Iris pigment epithelial cell (primary cell): ENCODE measurements at places on chromosomes 16 and 17.
A peak's percentile ranks its signal among the peaks of the same experiment; 100 is the strongest.

- DNase-seq = no peak
Observed at GRCh38 chr17:49633250-49633649, 44.6 kb downstream of the SPOP start.

DNA sequence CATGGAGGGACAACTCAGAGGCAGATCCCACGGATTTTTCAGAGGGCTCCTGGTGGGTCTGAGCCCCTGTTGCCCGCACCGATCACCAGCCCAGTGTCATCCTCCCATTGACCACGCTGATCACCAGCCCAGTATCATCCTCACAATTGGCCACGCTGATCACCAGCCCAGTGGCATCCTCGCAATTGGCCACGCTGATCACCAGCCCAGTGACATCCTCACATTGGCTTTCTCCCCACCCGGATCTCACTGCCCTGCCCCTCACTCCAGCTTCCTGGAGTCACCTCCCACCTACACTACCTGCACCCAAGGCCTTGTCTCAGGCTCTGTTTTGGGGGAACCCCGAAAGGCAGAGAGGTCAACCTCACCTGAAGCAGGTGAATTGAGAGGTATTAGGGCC, 358.2 kb upstream of the TNRC6C start:
- no peak for DNase-seq

GRCh38 chr16:75105306-75106061, 11.1 kb downstream of the LDHD start:
- DNase-seq = peak; percentile 36

DNA sequence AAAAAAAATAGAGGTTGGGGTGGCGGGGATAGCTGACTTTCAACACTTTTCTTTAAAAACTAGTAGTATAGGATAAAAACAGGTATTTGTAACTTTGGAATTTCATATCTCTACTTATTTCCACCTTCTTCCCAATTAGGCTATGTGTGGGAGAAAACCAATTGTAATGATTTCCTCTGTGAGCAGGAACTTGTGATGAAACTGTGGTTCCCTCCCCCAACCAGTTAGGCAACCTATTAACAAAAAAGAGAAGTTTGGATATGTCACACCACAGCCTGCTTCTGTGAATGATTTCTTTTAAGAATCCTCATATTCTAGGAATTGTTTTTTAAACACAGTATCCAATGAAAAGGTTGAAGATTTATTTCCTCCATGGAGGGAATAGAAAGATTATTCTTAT, 1.9 kb downstream of the IGSF6 start:
- peak; percentile 38 for DNase-seq

GRCh38 chr17:42171831-42172230, 9.1 kb downstream of the KCNH4 start:
- no peak for DNase-seq

GRCh38 chr17:57819285-57819684, 30.6 kb downstream of the MRPS23 start:
- DNase-seq = no peak

GRCh38 chr16:78102865-78103264, 3.4 kb downstream of the WWOX start:
- no peak for DNase-seq

DNA sequence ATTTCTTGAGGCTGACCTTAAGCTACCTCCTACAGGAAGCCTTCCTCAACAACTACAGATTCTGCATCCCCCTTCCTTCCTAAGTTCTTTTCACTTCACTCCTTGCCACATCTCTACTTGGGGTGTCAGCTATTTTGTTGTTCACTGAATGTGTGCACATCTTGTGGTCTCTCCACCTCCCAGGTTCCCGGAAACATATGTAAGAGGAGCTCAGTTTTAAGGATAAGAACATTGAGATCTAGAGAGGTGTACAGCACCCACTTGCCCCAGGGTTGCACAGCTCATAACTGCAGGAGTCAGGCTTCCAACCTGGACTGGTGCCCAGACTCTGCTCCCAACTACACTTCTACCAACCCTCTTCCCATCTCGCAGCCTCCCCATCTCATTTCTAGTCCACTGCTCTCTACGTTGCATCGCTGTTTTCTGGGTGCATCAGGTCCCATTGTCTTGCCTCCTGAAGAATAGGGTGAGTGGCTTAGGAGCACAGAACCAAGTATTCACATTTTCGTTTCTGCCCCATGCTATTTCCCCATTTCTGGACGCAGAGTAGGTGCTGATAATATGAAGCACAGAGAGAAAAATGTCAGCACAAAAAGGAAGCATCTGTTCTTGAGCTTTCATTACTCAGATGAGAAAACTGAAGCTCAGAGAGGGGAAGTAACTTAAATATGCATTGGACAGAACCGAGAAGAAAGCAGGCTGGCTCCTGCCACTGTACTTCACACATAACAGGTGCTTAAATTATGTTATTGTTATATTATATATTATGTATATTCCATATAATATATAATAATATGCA, 292.0 kb upstream of the CCL2 start:
- DNase-seq = no peak

GRCh38 chr16:71843572-71843971, 2.2 kb upstream of the ATXN1L start:
- no peak for DNase-seq

GRCh38 chr16:74718140-74718539, 17.5 kb upstream of the MLKL start:
- no peak for DNase-seq

DNA sequence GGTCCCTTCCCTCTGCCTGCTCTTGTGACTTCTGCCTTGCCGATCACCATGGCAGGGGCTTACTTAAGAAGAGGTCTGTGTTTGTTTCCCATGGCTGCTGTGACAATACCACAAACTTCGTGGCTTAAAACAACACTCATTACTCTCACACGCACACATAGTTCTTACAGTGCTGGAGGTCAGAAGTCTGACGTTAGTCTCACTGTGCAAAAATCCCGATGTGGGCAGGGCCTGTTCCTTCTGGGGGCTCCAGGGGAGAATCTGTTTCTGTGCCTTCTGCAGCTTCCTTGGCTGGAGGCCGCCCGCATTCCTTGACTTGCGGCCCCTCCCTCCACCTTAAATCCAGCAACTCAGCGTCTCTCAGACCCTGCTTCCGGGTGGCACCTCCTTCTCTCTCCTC, 249.2 kb upstream of the GSE1 start:
- no peak for DNase-seq

GRCh38 chr17:77942112-77942988, 16.2 kb upstream of the TNRC6C start:
- DNase-seq = no peak

- DNase-seq = no peak
Observed at GRCh38 chr17:62892061-62892675, 73.9 kb upstream of the TANC2 start.

DNA sequence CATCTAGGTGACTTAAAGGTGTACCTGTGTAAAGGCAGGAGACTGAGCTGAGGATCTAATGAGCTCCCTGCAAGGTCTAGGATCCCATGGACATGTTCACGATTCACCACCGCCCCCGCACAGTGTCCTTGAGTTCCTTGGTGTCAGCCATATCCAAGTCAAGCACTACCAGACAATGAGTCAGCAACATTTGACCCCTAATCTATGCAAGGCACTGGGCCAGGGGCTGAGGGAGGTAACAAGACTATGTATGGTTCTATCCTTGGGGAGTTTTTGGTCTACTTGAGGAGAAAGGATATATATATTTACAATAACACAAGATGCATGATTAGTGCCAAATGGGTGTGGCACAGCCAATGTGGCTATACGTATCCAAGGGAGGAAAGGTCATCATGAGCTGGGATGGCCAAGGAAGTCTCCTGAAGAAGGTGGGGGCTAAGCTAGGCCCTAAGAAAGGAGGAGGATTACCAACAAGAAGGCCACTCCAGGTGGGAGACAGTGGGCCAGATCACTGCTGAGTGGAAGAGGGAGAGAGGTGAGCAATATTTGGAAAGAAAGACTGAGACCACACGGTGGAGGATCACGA, 35.0 kb downstream of the ITGB3 start:
- peak; percentile 79 for DNase-seq

GRCh38 chr17:6498356-6498755, 54.1 kb downstream of the PIMREG start:
- DNase-seq = no peak

- no peak for DNase-seq
Observed at GRCh38 chr16:17294856-17295255, 175.9 kb downstream of the XYLT1 start.

DNA sequence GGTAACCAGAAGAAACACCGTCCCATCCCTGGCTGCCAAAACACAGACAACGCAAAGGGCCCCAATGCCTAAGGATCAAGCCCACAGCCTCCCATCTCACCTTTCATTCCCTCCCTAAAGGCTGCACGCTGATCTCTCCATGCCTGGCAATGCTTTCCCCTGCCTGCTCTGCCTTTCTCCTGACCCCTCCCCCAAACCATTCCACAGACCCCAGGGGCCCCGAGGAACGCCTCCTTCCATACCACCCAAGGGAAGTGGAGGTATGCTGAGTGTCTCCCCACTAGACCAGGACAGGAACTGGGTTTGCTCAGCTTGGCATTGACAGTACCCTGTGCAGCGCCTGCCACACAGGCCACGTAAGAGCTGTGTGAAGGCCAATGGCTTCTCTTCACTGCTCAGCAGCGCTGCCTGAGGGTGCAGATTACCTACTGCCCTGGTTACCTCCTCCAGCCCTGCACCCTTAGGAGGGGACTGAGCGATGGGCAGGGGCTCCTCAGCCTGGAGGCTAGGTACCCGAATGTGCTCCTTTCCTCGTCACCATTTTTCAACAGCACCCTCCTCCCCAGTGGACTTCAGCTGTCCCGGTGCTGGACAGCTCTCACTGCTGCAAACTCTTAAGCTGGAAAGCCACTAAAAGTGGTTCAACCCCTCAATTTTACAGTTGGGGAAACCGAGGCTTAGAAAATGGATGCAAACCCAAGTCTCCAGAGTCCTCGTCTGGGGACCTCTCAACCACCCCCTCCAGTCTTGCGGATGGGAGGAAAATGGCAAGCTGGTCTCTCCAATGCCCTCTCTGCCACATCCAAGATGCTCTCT, 45.0 kb downstream of the SRCIN1 start:
- peak; percentile 40 for DNase-seq

GRCh38 chr17:28925912-28926365, 23.1 kb upstream of the DHRS13 start:
- DNase-seq = peak; percentile 97

DNA sequence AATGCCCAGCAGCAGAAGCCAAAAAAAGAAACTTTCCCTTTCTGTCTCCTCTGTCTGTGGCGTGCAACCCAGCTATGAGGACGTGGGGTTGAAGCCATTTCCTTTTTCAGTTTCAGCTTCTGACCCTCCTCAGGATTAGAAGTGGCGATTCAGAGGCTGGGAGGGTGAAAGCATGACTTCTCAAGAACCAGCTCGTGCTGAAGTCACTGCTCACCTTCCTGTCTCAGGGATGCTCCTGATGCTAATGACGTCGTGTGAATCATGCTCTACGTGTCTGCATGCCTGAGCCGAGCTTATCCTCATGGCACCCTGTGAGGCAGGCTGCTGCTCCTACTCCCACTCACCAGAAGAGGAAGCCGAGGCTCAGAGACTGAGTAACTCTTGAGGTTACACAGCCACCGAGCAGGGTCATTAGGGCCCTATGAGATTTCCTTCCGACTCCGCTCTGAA, 5.7 kb upstream of the LPO start:
- DNase-seq = peak; percentile 94

- no peak for DNase-seq
Observed at GRCh38 chr16:1393613-1394176, 20.8 kb downstream of the UNKL start.

DNA sequence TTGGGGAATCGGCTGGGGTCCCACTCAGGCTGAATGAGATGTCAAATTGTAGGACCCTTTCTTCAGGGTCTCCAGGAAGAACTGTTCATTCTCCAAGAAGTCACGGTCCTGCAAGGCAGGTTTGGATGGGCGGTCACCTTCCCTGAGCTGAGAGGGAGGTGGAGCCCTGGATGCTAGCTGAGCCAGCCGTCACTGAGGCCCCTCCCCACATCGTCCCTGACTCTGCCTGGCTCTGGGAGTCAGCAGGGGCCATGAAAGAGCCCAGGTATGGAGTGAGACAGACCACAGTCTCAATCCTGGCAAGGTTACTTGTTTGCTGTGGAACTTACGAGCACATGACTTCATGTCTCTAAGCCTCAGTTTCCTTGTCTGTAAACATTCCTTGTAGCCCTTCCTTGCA, 6.0 kb upstream of the MRPL38 start:
- DNase-seq = no peak

DNA sequence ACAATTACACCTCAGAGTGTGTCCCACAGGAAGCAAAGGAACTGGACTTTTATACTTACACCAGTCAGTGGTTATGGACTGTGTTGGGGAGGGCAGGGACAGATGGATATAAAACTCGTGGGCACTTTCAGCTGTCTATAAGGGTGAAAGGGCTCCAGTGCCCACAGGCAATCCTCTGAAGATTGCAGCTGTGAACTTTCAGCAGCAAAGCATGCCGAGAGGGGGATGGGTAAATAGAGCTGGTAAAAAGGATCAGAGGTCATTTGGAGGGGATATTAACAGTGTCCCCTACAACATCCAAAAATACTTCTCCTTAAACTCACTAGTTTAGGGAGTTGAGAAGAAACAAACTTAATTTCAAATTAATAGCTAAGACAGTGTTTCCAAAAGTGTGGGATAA, 13.3 kb upstream of the RFWD3 start:
- no peak for DNase-seq

- peak; percentile 35 for DNase-seq
Observed at GRCh38 chr17:65942592-65942991, 249.3 kb downstream of the CEP112 start.

GRCh38 chr17:33435721-33436301, 142.7 kb upstream of the ASIC2 start:
- no peak for DNase-seq

- DNase-seq = no peak
Observed at GRCh38 chr17:6442775-6443174, 1.5 kb upstream of the PIMREG start.

DNA sequence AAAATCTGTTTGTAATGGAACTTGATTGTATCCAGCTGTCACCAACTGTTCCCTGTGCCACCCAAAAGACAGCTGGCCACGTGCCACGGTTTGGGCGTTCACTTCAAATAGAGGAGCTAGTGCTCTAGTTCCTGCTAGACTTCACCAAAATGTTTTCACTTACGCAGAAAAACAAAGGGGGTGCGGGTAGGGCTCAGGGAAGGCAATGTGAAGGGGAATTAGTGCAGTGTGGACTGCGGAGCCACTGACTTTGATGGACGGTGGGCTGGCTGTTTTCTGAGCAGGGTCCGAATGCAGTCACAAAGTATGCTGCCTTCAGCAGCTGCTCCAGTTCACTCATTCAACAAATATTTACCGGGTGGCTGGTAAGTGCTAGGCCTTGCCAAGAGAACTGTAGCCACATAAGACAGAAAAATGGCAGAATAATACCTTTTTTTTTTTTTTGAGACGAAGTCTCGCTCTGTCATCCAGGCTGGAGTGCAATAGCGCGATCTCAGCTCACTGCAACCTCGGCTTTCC, 7.6 kb upstream of the CYTH1 start:
- peak; percentile 79 for DNase-seq

DNA sequence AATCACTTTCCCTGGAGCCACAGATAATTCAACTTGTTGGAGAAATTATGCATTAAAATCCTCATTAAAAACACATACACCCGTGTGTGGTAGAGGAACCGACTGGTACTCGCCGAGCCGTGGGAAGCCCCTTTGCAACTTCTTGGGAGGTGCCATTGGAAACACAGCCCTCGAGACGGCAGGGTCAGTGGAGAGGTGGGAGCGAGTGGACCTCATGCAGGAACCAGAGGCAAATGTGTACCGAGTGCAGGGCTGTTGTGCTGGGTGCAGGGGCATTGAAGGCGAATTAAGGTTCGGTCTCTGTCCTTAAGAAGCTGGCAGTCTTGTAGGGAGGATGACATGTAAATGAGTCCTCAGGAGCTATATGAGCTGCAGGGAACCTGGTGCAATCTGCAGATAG, 318.3 kb downstream of the CPPED1 start:
- DNase-seq = no peak

- DNase-seq = no peak
Observed at GRCh38 chr16:51133183-51133582, 17.9 kb downstream of the SALL1 start.
